ENCODE measurements at places on chromosomes 7 and 10. TPM values are rescaled to one million over a fixed set of nuclear protein-coding genes. Genes with fewer than 3 reads are reported as not detected.

DNA sequence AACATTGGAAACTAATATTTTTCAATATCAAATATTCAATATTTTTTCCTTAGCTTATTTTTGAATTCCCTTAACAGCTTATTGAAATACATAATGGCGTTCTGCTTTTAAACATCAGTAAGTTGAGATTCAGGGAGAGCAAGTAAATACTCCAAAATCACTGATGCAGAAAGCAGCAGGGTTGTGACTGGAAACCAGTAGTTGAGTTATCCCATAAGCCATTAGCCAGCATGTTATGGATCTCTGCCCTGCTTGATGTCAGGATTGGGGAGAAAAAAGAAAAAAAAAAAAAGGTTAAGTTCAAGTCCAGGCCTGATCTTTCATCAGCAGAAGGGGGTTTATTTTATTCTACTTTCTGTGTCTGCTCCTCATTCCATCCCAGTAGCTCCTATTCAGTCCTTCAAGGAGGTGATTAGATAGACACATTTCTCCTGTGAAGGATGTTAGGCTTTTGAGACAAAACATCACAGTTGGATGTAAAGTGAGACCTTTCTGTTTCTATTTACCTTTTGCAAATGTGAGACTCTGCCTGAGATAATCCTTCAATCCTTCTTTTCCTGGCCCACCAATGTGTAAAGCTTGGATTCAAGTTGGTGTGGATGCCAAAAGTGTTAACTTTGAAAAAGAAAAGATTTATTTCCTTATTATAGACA, 110.9 kb upstream of the HDAC9 start:
- no peak overlapping the region for H3K4me3 ChIP-seq
- no peaks in the 10 kb centered on the region for H3K4me1 ChIP-seq
- no peak for DNase-seq
- no peak overlapping the region for H3K27ac ChIP-seq
- no peaks in the 10 kb centered on the region for H3K27me3 ChIP-seq

GRCh38 chr7:94087664-94088352, 83.7 kb upstream of the BET1 start:
- no peak overlapping the region for H3K4me3 ChIP-seq
- H3K27me3 ChIP-seq = no peaks in the 10 kb centered on the region

Gene CTTNBP2
- 18.5 TPM for total RNA-seq

DNA sequence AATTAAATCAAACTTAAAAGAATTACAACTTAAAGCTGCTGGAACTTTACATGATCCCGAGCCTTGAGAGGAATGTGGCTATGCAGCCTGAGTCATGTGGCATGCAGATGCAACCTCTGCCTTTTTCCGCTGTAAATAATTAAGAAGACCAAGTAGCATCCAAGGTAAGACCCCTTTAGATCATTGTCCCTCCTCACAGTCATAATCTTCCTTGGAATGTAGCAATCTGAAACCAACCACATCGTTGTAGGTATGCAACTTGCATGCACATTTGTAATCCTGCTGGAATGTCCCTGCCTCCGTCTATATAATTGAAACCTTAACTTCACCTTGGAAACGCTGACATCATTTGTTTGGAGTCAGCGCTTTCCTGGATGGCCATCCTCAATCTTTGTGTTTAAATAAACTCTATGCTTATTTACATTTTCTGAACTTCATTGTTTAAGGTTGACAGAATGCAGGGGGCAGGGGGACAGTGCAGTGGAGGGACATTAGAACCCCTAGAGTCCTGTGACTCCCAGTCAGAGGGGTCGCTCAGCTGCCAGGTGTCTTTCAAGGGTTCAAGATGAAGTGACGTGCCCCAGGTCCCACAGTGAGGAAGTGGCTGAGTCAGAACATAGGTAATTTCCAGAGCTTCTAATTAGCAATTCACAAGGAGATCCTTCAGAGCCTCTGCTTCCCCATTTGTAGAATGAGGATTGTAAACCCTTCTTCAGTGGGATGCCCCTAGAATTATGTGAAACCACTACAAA, 110.7 kb downstream of the RALA start:
- H3K27ac ChIP-seq = peak overlapping the region; percentile 77
- no peak for DNase-seq
- peaks cover 24% of the 10 kb centered on the region for H3K4me1 ChIP-seq
- no peaks in the 10 kb centered on the region for H3K27me3 ChIP-seq

DNA sequence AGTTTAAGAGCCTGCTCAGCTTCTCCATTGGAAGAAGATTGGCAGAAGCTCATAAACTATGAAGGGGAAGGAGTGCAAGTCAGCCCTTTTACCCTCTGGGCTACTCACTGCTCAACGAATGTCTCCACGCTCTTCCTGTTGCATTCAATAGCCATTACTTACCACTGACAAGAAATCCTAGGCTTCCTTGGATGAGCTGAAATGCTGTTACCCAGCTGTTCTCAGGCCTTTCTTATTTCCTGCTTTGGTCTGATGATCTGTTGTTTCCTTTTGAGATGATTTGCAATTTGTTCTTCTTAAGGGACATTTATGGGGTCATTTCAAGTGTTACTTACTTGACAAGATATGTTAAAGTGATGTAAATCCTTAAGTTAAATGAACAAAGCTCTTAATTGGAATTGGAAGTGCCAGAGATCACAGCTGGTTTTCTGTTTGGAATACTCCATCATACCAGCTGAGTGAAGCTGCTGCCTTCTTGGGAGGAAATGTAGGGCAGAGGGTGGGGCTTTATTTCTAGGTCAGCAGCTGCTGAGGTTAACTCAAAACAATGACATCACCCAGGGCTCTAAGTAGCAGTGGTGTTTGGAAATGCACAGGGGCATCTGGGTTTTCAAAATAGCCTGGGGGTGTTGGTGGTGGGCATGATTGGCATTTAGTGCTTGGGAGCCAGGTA, 170.0 kb downstream of the PRKCQ start:
- H3K4me3 ChIP-seq = no peak overlapping the region
- DNase-seq = peak; percentile 35
- H3K27me3 ChIP-seq = no peaks in the 10 kb centered on the region
- no peaks in the 10 kb centered on the region for H3K36me3 ChIP-seq

Gene ASIC3
- total RNA-seq = 1.3 TPM

DNA sequence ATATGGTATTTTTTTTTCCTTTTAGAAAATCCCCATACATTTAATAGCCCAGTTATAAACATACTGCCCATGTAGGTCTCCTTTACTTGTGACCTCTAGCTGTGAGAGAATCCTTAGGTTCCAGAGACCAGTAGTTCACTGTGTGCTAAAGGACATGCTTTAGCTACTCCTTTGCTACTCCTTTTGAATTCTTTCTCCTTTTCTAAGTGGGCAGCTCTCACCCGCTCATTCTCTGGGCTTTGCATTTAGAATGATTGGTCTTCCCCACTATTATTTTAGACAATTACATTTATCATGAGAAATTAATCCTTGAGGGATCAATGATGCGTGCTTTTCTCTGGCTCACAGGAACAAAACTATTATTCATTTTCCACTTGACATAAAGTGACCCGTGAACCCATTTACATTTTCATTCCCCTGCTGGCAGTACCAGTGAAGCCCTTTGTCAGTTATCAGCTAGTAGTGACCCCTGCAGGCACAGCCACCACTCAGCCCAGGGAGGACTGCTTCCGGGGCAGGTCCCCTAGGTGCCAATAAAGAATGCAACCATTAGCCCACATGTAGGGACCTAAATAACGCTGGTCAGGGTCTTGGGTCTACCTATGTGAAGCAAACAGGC, 844.3 kb downstream of the CNTNAP2 start:
- H3K4me1 ChIP-seq = no peaks in the 10 kb centered on the region
- no peak overlapping the region for H3K27ac ChIP-seq
- H3K4me3 ChIP-seq = no peak overlapping the region
- no peak for DNase-seq
- no peaks in the 10 kb centered on the region for H3K27me3 ChIP-seq

DNA sequence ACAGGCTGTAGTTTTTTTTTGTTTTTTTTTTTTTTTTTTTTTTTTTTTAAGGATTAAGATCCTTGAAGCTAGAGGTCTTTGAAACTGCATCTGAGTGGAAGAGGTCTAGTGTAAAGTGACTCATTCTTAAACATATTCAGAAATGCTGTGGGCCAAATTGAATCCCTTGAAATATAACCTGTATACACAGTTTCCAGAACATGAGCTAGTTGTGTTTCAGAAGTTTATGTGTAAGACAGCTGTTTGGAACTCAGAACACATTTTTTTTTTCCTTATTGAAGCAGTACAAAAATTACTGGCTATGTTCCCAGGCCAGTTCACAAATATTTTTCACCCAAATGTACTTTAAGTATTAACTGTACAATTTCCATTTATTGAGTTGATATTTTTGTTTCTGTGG, 67.9 kb downstream of the PPP1R9A start:
- no peaks in the 10 kb centered on the region for H3K27me3 ChIP-seq
- no peak for DNase-seq
- H3K36me3 ChIP-seq = no peaks in the 10 kb centered on the region
- H3K4me1 ChIP-seq = peaks cover 39% of the 10 kb centered on the region
- no peak overlapping the region for H3K4me3 ChIP-seq

Gene WEE2
- total RNA-seq = not detected

- DNase-seq = no peak
- no peaks in the 10 kb centered on the region for H3K27me3 ChIP-seq
- no peaks in the 10 kb centered on the region for H3K36me3 ChIP-seq
Measured at GRCh38 chr10:98265403-98266378, 2.3 kb downstream of the LOXL4 start.

- H3K4me3 ChIP-seq = no peak overlapping the region
- no peaks in the 10 kb centered on the region for H3K27me3 ChIP-seq
- no peaks in the 10 kb centered on the region for H3K36me3 ChIP-seq
- no peaks in the 10 kb centered on the region for H3K4me1 ChIP-seq
Measured at GRCh38 chr7:104569751-104570150, 241.3 kb downstream of the LHFPL3 start.

Gene H2BK1
- not detected for total RNA-seq

Gene CRTAC1
- not detected for total RNA-seq

Gene OPN1SW
- not detected for total RNA-seq

- H3K27ac ChIP-seq = no peak overlapping the region
- DNase-seq = no peak
Measured at GRCh38 chr10:108424656-108425055, 1260.2 kb upstream of the SORCS1 start.

GRCh38 chr10:89668386-89669071, 23.5 kb upstream of the PANK1 start:
- H3K4me3 ChIP-seq = no peak overlapping the region
- H3K36me3 ChIP-seq = no peaks in the 10 kb centered on the region
- no peaks in the 10 kb centered on the region for H3K27me3 ChIP-seq
- no peak for DNase-seq

DNA sequence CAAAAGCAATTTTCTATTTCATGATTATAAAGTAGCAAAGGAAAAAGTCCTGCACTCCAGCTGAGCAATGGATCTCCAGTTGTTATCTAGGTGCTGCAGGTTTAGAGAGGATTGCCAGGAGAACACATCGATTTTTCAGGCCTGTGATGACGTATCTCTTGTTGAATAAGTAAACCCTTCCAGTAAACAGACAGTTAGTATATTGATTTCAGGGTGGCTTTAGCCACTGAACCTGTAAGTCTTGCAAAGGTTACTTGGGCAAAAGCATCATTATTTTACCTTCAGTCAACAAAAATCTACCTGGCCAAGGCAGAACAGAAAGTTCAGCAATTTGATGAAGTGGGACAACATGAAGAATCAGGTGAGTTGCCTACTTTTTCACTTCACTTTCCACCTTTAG, 12.3 kb downstream of the EGFR start:
- no peaks in the 10 kb centered on the region for H3K27me3 ChIP-seq
- no peaks in the 10 kb centered on the region for H3K36me3 ChIP-seq
- H3K27ac ChIP-seq = peak overlapping the region; percentile 63
- DNase-seq = peak; percentile 56

DNA sequence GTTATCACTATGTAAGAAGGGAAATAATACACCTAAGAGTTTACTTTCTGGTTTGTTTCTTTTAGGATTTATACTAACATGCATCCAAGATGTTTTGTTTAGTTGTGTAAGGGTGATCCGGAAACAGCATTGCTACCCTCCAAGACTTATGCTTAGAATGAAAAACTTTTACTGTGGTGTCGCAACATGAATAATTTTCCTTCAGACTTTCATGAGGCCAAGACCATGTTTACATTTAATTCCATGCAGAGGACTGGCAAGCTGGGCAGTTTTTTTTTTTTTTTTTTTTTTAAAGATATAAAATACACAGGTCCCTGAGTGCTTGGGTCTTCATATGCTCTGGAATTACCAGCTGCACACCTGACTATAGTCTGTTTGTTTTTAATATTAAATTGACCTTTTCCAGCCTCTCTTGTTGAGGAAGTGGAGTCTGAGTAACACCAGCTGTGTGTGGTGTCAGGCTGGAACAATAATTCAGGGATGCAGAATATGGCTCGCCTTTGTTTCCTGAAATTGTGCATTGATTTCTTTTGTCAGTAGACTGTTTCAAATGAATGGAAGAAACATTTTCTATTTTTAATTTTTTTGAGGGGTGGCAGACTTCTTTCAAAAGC, 81.7 kb downstream of the ST7 start:
- no peak for DNase-seq
- no peak overlapping the region for H3K27ac ChIP-seq
- H3K36me3 ChIP-seq = no peaks in the 10 kb centered on the region
- no peak overlapping the region for H3K4me3 ChIP-seq
- H3K27me3 ChIP-seq = no peaks in the 10 kb centered on the region
- H3K4me1 ChIP-seq = peaks cover 24% of the 10 kb centered on the region

DNA sequence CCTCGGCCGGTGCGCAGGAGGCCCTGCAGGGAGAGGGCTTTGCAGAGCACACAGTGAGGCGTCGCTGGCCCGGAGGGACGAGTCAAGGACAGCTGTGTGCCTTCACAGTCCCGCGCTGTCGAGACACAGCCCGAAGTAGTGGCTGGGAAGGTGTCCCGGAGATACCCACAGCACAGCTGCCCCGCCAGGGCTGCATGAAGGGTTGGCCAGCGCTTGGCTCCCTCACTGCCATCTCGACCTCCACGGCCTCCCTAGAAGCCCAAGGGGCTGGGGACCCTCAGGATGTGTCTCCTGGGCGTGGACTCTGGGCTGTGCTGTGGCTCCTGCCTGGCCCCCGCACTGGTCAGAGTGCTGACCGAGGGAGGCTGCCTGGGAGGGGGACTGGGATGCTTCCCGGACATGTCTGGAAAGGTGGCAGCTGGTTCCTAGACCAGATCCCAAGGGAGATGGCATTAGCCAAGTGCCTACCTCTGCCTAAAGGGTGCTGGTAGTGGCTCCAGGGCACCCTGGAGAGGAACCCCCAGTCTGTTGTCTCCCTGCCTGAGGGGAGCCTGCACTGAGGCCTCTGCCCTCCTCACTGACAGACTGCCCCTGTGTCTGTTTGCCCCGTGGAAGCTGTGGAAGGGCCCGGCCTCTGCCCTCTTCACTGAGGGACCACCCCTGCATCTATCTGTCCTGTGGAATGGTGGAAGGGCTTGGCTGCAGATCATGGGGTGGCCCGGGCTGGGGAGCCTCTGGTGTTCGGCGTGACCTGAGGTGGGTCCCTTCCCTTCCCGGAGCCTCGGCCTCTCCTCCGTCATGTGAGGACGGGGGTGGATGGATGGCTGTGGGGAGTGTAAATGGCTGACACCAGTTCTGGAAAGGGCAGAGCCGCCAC, 5.8 kb downstream of the ELFN1 start:
- peaks cover 3% of the 10 kb centered on the region for H3K4me1 ChIP-seq
- DNase-seq = peak; percentile 8
- no peaks in the 10 kb centered on the region for H3K36me3 ChIP-seq
- no peak overlapping the region for H3K27ac ChIP-seq

GRCh38 chr7:158847451-158847866, 8.9 kb upstream of the DYNC2I1 start:
- no peak overlapping the region for H3K27ac ChIP-seq
- DNase-seq = no peak
- no peak overlapping the region for H3K4me3 ChIP-seq
- no peaks in the 10 kb centered on the region for H3K4me1 ChIP-seq
- H3K36me3 ChIP-seq = no peaks in the 10 kb centered on the region

Gene HTR7
- total RNA-seq = not detected

All from body of pancreas (tissue), 4 donors.